Activated CD4-positive, alpha-beta T cell treated with anti-CD3 and anti-CD28 coated beads for 36 hours (primary cell): ENCODE measurements at places on chromosomes 11 and 22.

- DNase-seq = no peak
Observed at GRCh38 chr11:74446532-74446938, 20.8 kb downstream of the KCNE3 start.

GRCh38 chr11:64622681-64623080 lies 31.7 kb downstream of the SLC22A12 start:
- no peak for DNase-seq

DNA sequence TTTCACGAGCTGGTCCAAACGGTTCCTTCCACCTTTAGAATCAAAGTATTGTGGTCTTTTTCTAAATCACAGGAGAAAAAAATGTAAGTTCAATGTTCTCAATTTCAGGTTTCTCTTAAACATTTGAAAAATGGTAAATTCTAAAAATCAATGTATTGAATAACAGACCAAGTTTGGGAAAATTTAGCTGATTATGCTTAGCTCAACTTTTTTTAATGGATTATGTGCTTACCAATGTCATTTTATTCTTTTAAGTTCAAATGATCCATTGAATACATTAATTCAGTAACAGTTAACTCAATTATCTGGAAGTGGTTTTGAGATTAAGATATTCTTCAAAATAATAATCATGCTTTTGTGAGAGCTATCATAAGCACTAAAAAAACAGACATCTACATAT lies 5.1 kb downstream of the PRDM10 start:
- no peak for DNase-seq

DNA sequence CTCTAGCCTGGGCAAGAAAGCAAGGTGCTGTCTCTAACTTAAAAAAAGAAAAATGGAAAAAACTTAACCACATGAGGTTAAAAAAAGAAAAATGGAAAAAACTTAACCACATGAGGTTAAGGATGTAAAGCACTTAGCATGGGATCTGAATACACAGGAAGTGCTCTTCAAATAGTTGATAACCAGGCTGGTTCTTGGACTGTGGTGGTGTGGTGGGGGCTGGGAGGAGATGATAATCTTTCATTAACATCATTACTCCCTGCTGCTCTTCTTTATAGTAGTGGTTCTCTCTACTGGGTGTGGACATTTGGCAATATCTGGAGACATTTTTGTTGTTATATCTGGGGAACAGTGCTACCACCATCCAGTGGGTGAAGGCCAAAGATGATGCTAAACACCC lies 88.4 kb downstream of the TTC17 start:
- peak; percentile 8 for DNase-seq

DNA sequence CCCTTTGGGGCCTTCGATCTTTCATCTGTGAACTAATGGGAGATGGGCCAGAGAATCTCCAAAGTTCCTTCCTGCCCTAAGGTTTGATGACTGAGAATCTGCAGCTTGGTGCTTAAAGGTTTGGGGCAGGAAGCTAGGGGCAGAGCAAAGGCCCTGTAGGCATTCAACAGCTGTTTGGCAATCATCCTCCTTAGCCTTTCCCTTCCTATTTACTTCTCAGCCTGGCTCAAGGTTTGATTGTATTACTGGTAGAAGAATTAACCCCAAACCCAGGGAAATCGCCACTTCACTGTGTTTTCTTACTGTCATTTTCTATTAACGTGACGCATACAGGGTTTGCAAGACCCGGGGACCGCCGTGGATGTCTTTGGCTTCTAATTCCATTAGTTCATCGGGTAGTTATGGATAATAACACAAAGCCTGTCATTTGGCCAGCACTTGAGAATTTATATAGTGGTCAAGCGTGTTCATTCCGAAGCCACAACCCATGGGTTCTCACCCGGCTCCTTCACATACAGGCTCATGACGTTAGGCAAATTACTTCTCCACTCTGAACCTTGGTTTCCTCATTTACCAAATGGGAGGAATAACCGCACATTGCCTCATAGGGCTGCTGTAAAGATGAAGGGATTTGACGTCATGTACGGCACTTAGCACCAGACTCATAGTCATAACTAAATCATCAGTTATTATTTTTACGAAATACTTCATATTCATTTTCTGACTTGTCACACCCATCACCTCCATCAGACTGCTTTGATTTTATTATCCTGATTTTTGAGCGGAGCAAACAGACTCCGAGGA lies 158.1 kb downstream of the FBXO7 start:
- no peak for DNase-seq

DNA sequence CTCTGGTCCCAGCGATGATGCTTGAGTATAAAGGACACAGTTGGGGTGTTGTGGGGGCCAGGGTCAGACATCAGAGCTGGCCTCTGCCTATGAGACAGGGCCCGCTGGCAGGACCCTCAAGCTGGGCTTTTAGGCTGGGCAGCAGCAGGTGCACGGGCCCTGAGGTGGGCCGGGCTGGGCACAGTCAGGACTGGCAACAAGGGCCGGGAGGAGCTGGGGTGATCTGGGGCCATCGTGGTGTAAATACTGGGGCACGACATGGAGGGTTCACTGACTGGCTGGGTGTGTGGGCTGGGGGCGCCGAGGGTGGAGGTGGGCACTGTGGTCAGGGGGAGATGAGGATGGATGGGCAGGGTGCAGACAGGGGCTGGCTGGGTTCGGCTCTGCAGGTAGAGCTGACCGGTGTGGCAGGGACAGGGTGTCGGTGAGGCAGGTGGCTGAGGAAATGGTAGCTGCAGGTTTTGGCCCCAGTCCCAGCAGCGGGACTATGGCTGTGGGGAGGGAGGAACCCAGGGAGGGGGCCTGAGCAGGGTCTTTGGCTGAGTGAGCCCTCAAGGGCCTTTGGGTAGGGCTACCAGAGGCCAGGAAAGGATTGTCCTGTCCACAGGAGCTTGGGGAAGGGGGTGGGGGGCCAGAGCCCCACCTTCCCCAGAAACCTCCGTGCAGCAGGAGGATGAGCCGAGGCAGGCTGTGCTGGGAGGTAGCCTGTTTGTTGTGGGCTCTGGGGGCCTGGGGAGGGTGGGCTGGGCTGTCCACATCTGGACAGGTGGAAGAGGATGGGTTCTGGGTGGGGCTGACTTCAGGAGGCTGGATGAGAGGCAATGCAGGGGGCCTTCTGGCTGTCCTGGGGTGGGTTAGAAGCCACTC lies 81.4 kb downstream of the KCNQ1 start:
- peak; percentile 2 for DNase-seq

GRCh38 chr11:110198031-110198729 lies 98.2 kb downstream of the RDX start:
- DNase-seq = no peak

DNA sequence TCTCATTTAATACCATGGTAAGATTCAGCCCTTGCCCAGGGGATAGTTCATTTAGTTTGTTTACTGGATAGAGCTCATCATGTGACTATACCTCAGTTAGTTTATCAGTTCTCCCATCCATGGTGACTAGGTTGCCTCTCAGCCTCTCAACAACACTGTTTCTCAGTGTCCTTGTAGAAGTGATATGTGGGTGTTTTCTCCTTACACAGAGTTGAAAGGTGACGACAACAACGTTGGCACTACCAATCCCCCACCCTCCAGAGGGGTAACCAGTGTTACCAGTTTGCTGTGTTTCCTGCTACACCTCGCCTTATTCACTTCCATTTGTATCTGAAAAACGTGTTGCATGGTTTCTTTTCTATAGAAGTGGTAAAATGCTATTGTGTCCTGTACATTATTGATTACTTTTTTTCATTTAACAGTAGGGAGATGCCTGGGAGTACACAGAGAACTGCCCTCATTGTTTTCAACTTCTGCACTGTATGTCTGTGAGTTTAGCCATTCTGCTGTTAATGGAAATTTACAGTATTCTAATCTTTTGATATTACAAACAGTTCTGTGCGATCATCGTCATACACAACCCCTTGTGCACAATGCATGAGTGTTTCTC lies 11.6 kb downstream of the NEAT1 start:
- peak; percentile 2 for DNase-seq

- peak; percentile 53 for DNase-seq
Observed at GRCh38 chr11:67504005-67504949, 886 bp downstream of the PITPNM1 start.
